ENCODE measurements at places on chromosomes 5 and 9.

GRCh38 chr5:17738446-17738845 is 104.2 kb downstream of the TAF11L14 start:
- DNase-seq = no peak

DNA sequence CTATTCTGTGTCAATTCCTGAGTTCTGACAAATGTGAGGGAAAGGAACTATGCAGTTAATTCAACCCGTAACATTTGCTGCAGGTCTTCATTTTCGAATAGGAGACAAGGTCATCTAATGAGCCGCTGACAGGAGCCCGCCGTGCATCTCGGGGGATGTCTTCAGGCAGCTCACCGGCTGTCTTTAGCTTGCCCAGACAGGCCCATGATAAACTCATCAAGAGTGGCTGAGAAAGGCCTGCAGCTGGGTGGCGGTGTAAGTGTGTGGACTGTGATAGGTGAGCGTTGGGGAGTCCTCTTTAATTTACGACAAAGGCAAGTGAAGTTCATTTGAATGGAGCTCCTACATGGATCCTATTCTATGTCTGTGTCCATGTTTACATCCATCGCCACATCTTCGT is 190.5 kb downstream of the ADCY2 start:
- DNase-seq = no peak

DNA sequence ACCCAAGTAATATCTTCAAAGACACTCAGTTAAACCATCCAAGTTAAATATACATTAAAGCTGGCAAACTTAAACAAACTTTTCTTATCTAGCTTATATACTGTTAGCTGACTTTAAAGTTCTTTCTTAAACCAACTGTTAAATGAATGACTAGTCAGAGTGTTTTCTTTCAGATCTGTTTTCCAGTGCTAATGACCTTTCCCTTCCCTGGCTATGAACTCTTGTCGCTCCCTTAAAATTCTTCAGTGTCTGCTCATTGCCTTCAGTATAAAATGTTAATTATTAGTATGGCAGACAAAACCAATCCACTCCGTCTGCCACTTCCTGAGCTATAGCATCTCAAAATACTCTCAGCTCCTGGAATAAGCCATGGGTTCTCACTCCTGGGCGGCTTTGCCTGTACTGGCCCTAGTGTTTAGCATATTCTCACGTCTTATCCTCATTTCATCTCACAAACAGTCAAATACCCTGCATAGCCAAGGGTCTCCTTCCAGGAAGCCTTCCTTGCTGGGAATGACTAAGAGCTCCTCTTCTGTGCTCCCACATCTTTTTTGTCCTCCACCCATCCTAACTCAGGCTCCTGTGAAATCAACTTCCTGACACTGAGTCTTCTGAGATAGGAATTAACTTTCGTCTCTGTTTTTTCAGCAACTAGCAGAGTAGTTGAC is 87.7 kb downstream of the VCAN start:
- no peak for DNase-seq

DNA sequence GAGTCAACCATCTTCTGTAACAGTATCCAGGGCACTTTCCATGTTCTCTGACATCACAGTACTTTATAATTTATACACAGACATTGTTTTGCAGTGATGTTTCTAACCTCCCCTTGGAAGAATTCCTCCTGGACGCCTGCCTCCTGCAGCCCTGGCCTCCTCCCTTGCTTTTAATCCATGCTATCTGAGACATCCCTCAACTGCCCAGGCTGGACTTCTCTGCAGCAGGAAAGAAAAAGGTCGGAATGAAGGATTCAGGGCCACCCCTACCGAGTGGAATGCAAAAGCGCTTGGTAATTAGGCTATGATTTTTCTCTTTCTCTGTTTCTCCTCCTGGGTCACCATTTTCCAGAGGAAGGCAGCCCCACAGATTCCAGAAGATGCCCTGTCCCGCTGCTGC is 47.0 kb upstream of the SHC3 start:
- no peak for DNase-seq

GRCh38 chr9:132578367-132578932 is 4.0 kb upstream of the BARHL1 start:
- no peak for DNase-seq

GRCh38 chr9:35517131-35517530 is 27.2 kb downstream of the RUSC2 start:
- no peak for DNase-seq
